ENCODE measurements at places on chromosomes 3 and 15.

DNA sequence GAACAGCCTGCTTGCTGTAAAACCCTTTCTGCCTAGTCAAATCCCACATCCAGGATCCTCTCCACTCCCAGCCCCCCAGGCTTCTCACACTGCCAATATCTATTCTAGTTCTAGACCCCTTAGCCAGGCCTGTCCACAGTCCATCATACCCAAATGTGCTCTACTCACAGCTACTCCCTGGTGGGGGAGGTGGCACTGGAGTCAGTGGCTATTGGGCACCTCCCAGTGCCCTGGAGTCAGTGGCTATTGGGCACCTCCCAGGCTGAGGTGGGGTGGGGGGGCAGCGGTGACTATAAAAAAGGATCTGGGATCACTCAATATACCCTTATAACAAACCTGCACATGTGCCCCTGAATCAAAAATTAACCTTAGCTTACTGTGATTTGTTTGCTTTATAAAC lies 773 bp upstream of the DISP2 start:
- no peak for DNase-seq

DNA sequence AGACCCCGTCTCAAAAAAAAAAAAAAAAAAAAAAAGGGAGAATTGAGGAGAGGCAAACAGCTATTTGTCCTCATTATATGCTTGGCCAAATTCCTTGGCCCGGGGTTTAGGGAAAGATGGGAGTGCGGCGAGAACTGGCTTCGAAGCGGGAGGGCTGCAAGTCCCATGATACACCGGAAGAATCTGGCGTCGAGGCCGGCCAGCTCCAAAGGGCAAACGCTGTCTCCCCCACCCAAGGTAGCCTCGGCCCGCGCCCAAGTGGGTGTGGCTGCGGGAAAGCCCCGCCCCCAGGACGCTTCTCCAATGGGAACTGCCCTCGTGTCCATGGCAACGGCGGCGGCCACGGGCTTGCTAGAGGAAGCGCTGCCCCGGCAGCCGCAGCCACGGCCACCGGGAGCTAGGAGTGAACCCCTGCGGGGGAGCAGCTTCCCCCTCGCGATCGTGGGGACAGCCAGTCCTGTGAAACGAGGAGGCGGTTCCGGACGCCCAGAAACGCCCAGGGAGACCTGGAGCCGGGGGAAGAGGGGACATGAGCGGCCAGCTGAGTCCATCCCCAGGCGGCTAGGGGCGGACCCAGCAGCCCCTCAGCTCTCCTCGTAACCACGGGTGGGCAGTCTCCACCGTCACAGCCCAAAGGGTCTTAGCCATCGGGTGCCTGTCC lies at the start of gene TTLL13:
TSS of gene TTLL13 (plus strand) at position 354 of the 661 bp plus-strand sequence. CDS start 1,075 bp downstream, outside the sequence.
- DNase-seq, result peak; percentile 79

- DNase-seq, result peak; percentile 29
Observed at GRCh38 chr3:71247221-71247957, 336.1 kb downstream of the FOXP1 start.

DNA sequence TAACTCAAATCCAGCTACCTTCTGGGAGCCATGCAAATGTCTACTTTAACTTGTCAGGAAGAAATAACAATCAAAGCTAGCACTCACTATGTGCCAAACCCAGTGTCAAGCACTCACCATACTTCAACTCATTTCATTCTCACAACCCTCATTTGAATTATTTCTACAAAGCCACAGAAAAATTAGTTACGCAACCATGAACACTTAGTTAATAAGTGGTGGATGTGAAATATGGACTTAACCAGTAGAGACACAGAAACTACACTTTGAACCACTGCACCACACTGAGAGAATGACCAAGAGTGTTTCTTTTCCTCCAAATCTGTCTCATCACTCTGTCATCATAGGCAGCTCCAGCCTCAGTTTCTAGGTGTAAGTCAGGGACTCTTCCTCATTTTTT lies 91.0 kb upstream of the MBNL1 start:
- no peak for DNase-seq

DNA sequence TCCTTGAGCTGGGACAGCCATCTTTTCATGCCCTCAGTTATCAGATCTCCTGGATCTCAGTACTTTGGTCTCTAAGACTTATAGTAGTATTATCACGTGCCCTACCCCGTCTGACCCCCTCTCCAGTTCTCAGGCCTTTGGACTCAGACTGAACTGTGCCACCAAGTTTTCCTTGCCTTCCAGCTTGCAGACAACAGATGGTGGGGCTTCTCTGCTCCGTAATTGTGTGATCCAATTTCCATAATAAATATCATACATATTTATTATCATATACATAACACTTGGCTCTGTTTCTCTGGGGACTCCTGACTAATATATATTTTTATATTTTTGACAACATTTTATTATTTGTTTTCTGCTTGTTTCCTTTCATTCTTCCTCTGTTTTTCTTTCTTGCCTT lies 458.8 kb upstream of the SEMA6D start:
- DNase-seq, result no peak

All from CD4-positive, alpha-beta T cell treated with Interleukin-6 for 4 hours (primary cell).